Lower leg skin (tissue), 4 donors: ENCODE measurements at places on chromosomes 1 and 21. TPM values are rescaled to one million over a fixed set of nuclear protein-coding genes. Genes with fewer than 3 reads are reported as not detected.
A peak's percentile ranks its signal among the peaks of the same experiment; 100 is the strongest.

DNA sequence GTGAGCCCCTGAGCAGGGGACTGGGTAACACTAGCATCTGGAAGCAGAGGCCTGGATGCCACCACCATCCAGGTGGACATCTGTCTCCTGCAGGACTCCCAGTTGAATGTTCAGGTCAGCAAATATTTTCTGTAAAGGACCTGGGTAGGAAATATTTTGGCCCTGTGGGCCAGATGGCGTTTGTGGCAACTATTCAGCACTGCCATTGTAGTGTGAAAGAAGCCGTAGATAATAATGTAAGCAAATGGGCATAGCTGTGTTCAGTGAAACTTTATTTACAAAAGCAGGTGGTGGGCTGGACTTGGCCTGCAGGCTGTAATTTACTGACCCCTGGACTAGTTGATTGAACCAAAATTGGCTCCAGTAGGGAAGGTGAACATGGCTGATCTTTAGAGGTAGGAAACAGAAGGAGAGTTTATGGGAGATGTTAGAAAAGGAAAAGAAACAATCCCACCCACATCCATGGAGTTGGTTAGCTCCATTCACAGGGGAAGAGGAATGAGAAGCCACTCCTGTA, 20.0 kb upstream of the CD101 start:
- DNase-seq, result no peak

DNA sequence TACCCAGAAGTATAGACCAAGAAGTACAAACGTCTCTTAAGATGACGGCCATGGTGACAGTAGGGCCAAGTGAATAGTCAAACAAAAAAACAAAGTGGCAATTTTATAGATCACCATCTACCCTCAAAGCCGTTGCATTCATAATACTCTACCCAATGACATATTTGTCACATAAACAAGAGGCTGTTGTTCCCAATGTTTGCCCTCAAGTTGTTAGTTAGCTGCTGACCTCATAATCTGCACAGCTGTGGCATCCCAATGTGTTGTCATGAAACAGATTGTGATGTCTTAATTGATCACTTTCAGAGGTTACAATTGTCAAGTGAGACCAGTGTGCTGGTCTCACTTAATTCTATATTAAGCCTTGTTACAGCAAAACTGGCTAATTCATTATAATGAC, 333.8 kb downstream of the ST6GALNAC3 start:
- no peak for DNase-seq

GRCh38 chr1:160772331-160772730, 23.6 kb upstream of the LY9 start:
- DNase-seq, result no peak

DNA sequence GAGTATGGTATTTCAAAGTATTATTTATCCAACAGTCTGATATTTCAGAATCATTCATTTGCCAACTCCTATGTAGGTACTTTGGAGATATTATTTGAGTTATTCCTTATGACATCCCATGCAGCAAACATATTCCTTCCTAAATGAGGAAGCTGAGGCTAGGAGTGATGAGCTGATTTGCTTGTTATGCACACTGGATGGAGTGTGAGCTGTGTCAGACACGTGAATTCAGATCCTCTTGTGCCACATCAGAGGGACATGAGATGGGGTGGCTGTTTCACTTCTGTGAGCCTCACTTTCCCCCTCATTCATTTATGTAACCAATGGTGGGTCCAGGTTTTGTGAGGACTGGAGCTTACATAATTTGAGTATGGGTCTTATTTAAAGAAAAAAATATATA, 215.9 kb downstream of the DISC1 start:
- no peak for DNase-seq

GRCh38 chr21:37915941-37916309, 332 bp downstream of the KCNJ6 start:
- no peak for DNase-seq

GRCh38 chr1:62385923-62386322, 50.9 kb upstream of the USP1 start:
- DNase-seq, result peak; percentile 62

Gene LCE4A
- total RNA-seq, result not detected

Gene CAPZB
- total RNA-seq, result 84.7 TPM
